T-helper 2 cell treated with Interferon-gamma antibody and Interleukin-4, amounts not matched to agents 5 μg/mL and 100 μg/mL, for 36 hours (primary cell): ENCODE measurements at places on chromosomes 12 and 14.

- H3K27me3 ChIP-seq: peaks cover 19% of the 10 kb centered on the region
- DNase-seq: no peak
- H3K4me3 ChIP-seq: no peak overlapping the region
- no peaks in the 10 kb centered on the region for H3K36me3 ChIP-seq
These were observed 40.5 kb upstream of the MON2 start for GRCh38 chr12:62426089-62426488.

DNA sequence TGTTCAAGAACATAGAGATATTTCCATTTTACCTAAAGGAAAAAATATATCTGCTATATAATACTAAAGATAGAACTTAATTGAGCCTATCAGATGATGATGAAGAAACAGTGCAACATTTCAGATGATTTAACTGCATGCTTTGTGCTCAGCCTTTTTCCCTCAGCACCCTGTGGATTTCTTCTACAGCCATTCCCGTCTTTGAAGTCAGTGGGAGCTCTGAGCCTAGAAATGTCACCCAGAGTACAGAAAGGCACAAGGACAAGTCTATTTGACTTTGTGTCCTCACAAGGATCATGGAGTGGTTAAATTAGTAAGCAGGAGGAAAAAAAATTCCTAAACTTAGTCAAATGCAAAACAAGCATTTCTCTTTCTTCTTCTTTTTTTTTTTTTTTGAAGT lies 994.0 kb upstream of the FLRT2 start:
- no peaks in the 10 kb centered on the region for H3K27me3 ChIP-seq
- DNase-seq: no peak
- H3K36me3 ChIP-seq: no peaks in the 10 kb centered on the region
- H3K4me1 ChIP-seq: no peaks in the 10 kb centered on the region
- no peak overlapping the region for H3K4me3 ChIP-seq

DNA sequence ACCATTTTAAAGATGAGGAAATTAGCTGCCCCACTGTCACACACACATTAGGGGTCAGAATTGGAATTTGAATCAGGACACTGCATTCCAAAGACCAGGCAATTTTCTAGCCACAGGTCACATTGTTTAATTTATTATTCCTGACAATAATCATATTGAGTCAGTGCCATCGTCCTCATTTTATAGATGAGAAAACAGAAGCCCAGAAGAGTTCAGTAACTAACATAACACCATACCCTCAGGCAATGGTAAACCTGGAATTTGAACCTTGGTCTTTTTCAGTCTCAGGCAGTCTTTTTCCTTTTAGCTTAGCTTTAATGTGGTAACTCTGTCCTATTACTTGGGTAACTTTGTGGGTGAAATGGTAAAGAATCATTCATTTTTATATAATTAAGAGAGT lies 330.3 kb upstream of the SYT1 start:
- no peaks in the 10 kb centered on the region for H3K36me3 ChIP-seq
- no peaks in the 10 kb centered on the region for H3K27me3 ChIP-seq
- H3K4me3 ChIP-seq: no peak overlapping the region
- no peak for DNase-seq

DNA sequence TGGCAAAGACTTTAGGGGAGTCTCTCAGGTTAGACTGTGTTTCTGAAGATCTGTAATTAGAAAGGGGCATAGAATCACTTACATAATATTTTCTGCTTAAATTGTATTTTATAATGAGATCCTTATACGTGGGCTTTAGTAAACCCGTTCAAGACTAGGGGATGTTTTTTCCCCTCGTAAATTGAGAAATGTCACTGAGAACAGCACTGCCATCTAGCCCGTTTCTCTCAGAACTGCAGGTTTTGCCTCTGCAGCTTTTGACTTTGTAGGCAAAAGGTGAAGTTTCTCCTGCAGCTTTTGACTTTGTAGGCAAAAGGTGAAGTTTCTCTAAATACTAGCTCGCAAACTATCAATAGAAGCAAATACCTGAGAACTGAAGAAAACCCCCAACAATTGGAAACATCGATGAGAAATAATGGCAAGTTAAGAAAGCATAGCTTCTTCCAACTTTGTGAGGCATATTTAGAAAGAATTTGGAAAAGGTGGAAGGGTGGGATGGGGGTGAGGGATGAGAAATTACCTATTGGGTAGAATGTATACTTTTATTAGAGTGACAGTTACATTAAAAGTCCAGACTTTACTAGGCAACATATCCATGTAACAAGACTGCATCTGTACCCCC lies 9.9 kb upstream of the ASPG start:
- H3K4me3 ChIP-seq: no peak overlapping the region
- H3K4me1 ChIP-seq: peaks cover 19% of the 10 kb centered on the region
- DNase-seq: no peak
- no peaks in the 10 kb centered on the region for H3K36me3 ChIP-seq
- no peak overlapping the region for H3K27ac ChIP-seq

DNA sequence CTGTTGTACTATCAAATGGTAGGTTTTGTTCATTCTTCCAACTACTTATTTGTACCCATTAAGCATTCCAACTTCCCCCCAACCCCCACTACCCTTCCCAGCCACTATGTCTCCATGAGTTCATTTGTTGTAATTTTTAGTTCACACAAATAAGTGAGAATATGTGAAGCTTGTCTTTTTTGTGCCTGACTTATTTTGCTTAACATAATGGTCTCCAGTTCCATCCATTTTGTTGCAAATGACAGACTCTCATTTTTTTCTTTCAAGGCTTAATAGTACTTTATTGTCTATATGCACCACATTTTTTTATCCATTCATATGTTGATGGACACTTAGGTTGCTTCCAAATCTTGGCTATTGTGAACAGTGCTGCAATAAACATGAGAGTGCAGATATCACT lies 86.2 kb downstream of the ALG10B start:
- no peak for DNase-seq
- no peak overlapping the region for H3K27ac ChIP-seq
- H3K4me3 ChIP-seq: no peak overlapping the region
- no peaks in the 10 kb centered on the region for H3K36me3 ChIP-seq
- H3K4me1 ChIP-seq: no peaks in the 10 kb centered on the region

DNA sequence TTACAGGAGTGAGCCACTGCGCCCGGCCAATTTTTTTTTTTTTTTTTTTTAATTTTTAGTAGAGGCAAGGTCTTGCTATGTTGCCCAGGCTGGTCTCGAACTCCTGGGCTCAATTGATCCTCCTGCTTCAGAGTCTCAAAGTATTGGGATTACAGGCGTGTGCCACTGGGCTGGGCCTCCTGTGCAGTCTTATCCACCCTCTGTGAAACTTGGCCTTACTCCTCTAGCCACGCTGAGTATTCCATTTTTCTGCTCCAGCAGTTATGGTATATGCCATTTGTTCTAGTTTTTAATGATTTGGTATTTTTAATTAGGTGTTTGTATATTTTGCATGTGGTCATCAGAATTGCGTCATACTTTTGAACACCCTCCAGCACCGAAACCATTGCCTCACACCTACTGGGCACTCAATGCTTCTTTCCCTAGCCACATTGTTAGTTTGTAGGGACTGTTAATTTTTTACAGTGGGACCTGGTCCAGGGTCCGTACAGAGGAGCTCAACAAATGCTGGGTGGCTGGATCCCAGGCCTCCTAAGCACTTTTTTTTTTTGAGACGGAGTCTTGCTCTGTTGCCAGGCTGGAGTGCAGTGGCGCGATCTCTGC lies 11.4 kb downstream of the RIOX1 start:
- H3K36me3 ChIP-seq: peaks cover 8% of the 10 kb centered on the region
- no peak overlapping the region for H3K4me3 ChIP-seq
- H3K27ac ChIP-seq: no peak overlapping the region

DNA sequence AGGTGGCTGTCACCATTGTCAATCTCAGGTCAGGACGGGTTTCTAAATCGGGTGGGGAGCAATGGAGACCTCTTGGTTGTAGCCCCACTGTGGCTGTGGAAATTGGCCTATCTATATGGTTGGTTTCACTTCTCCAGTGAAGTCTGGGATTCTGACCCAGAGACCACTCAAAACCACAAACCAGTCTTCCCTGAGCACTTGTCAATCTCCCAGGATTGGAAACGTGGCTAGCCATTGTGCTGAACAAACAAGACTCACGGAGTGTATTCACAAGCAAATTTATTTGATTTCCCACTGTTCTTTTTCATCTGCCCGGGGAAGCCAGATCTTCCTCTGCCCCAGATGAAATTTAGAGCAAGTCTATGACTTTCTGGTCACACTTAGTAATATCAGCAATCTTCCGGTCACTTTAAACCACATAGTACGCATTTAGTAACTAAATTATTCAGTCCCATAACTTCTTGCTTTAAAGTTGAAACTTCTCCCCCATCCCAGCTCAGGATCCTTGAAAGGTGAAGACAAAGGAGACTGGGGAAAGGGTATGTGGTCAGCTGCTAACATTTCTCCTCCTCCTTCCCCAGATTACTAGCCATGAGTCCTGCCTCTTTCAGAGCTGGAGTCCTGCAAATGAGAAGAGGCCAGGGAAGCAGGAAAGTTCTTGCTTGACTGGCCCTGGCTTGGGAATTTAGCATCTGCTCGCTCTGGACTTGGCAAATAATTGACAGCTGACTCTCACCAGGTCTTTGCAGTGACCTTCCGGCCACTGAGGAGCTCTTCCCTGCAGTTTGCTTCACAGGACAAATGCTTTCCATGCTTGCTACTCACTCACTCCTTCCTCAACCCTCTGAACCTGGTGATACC lies 123.2 kb upstream of the MAX start:
- H3K4me3 ChIP-seq: no peak overlapping the region
- DNase-seq: no peak
- no peak overlapping the region for H3K27ac ChIP-seq

DNA sequence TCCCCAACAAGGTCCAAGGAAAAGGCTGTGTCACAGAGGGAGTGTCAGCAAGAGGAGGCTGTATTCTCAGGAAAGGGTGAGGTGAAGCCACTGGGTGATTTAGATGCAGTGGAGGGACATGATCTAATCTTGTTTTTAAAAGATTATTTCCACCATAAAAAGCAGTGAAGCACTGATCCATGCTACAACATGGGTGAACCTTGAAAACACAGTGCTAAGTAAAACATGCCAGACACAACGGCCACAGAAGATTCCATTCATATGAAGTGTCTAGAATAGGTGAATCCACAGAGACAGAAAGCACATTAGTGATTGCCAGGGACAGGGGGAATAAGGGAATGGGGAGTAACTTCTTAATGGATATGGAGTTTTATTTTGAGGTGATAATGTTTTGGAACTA lies 12.8 kb downstream of the RITA1 start:
- H3K27me3 ChIP-seq: no peaks in the 10 kb centered on the region
- H3K4me3 ChIP-seq: no peak overlapping the region
- H3K27ac ChIP-seq: no peak overlapping the region
- peaks cover 3% of the 10 kb centered on the region for H3K36me3 ChIP-seq

DNA sequence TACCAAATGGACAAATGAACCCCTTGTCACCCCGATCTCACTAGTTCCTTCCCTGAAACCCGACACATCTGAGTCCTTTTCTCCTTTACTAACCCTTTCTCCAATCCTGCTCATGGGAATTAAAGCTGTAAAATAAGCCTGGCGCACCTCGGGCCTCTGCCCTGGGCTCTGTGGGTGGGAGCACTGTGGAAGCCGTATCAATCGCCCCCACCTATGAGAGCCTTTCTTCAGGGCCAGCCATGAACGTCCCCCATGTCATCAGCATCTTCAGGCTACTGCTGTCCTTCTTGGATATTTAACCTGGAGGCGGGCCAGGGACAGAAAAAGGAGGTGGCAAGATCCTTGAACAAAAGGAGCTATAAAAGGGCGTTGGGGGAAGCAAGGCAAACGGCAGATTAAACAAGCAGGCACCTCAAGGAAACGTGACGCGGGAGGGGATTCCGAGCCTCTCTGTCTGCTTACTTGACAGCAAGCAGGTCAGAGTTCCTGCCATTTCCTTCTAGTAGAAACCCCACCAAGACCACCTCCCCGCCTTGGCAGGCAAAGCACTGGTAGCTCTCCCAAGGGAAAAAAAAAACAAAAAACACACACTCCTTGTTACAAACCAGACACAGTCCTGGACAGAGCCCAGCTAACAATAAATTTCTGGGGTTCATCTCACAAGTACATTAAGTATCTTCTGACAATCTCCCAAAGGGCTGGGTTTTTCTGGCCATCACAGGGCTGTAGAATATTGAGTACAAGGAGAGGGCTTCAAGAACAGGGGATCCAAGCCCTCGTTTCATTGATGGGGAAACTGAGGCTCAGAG lies 62.9 kb downstream of the DPF3 start:
- no peak overlapping the region for H3K4me3 ChIP-seq
- no peaks in the 10 kb centered on the region for H3K36me3 ChIP-seq
- peaks cover 24% of the 10 kb centered on the region for H3K27me3 ChIP-seq
- H3K4me1 ChIP-seq: no peaks in the 10 kb centered on the region
- DNase-seq: no peak
- no peak overlapping the region for H3K27ac ChIP-seq

DNA sequence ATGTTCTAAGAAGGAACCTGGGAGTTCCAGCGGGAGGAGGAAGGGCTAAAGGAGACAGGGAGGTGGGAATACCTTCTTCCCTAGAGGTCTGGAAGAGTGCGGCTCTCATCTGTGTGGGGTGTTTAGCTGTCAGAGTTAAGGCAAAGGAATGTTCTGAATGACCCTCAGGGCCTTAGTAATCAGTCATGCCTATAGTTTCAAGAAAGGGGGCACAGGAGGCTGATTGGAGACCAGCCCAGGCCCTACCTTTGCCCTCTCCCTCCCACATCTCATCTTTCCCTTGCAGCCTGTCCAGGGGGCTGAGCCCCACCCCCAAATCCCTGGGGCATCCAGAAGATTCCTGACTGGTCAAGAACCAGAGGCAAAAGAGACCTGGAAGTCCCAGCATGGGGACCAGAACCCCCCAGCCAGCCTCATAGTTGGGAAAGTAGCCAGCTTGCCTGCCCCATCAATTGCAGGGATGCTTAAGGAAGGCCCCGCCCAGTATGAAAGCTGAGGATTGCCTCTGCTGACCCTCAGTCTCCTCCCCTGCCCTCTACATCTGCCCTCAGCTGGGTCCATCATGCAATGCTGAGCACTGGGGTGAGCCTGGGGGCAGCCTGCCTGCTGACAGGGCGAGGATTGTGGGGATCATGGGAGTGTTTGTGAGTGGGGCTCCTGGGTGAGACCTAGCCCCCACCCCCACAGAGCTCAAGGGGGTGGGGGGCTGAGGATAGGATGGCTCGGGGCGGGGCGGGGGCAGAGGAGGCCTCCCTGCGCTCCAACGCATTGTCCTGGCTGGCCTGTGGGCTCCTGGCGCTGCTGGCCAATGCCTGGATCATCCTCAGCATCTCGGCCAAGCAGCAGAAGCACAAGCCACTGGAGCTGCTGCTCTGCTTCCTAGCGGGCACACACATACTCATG lies 1.8 kb downstream of the GPR162 start:
- peaks cover 16% of the 10 kb centered on the region for H3K36me3 ChIP-seq
- H3K27ac ChIP-seq: no peak overlapping the region
- H3K4me3 ChIP-seq: no peak overlapping the region
- peaks cover 43% of the 10 kb centered on the region for H3K27me3 ChIP-seq
- H3K4me1 ChIP-seq: peaks cover 25% of the 10 kb centered on the region

DNA sequence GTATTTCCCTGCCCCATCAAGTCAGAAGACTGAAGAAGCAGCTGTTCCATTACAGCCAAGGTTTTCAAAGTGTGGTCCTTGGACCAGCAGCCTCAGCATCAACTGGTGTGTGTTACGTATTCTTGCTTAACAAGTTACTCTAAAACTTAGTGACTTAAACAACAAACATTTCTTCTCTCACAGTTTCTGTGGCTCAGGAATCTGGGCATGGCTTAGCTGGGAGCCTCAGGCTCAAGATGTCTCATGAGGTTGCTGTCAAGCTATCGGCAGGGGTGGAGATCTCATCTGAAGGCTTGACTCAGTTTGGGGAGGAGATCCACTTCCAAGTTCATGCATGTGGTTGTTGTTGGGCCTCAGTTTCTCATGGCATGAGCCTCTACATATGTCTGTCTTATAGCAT lies 174.5 kb downstream of the KTN1 start:
- peaks cover 4% of the 10 kb centered on the region for H3K27me3 ChIP-seq
- no peak overlapping the region for H3K27ac ChIP-seq
- no peaks in the 10 kb centered on the region for H3K36me3 ChIP-seq
- H3K4me3 ChIP-seq: no peak overlapping the region
- peaks cover 3% of the 10 kb centered on the region for H3K4me1 ChIP-seq
